Stimulated activated CD4-positive, alpha-beta T cell treated with anti-CD3 and anti-CD28 coated beads, Interleukin-1b, Interleukin-23, amount 100 ng/mL, for 48 hours (primary cell): ENCODE measurements at places on chromosomes 7 and 10.

- no peak for DNase-seq
These were observed 76.2 kb upstream of the MYL10 start for GRCh38 chr7:101705331-101705730.

DNA sequence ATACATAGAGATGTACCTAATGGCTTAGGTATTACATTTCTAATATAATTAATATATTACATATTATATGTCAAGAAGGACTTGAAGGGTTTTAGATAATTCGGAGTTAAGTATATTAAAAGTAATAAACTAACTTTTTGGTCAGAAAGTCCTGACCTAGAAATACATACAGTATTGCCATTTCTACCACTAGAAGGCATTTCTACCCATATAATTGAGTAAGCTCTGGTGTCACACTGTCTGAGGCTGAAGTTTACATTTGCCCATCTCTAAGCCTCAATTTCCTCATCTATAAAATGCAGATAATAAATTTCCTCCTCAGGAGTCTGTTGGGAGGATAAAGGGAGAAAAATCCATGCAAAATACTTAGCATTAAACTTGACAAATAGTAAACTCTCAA, 7.1 kb downstream of the FKBP14 start:
- DNase-seq = no peak

GRCh38 chr7:142556740-142557139, 192.5 kb upstream of the PRSS1 start:
- DNase-seq = peak; percentile 14

DNA sequence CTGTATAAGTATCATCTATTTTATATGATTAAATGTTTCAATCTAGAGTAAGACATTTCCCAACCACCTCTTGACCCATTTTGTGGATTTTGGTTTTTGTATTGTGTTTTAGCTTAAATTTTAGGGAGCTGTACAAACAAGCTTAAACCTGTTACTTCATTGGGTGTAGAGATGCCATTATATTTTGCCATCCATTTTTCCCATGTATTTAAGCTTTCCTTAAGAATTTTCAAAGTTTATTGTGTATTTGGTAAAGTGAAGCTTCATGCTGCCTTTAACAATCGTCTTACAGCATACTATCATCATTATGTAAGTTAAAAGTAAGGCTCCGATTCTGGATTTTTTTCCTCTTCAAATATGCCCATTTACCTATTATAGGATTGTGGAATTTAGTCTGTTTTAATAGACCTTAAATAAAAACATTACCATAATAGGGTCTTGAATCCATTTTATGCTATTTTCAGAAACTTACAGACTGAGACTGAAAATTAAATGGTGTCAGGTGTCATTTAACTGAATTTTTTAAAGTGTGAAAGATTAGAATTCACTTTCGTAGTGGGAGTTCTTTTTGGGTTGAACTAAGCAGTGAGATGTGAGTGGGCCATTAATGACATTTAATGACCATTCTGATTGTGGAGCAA, 2.2 kb downstream of the KMT2E start:
- DNase-seq = no peak

DNA sequence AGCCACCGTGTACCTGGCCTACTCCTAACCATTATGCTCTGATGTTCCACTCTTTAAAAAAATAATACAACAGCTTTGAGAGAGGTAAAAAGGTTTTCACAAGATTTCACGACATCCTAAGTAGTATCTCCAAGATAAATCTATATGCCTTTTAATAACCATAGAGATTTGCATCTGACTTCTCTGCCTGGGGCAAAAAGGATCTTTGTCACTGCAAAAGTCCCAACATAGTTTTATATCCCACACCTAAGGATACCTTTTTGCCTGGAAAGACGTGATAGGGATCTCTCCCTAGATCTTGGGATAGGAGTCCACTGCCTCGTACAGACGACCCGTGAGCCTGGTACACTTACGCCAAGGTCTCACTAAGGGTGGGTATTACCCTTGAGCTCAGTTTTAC, 31.4 kb upstream of the SVIL start:
- DNase-seq = no peak

DNA sequence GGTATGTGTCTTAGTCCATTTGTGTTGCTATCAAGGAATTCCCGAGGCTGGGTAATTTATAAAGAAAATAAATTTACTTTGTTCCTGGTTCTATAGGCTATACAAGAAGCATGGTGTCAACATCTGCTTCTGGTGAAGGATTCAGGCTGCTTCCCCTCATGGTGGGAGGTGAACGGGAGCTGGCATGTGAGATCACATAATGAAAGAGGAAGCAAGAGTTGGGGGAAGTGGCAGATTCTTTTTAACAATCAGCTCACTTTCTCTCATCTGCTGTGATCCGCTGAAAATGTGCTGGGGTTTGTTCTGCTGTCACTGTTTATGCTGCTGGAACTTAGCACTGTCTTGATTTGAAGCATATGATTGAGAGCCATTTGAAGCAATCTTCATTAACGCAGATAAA, 730.0 kb upstream of the SORCS1 start:
- DNase-seq = no peak

GRCh38 chr10:119784340-119785067, 58.7 kb downstream of the INPP5F start:
- DNase-seq = no peak

GRCh38 chr10:114611617-114612016, 46.5 kb downstream of the ABLIM1 start:
- no peak for DNase-seq

GRCh38 chr10:124648738-124649137, 95.4 kb downstream of the FAM53B start:
- DNase-seq = peak; percentile 51

DNA sequence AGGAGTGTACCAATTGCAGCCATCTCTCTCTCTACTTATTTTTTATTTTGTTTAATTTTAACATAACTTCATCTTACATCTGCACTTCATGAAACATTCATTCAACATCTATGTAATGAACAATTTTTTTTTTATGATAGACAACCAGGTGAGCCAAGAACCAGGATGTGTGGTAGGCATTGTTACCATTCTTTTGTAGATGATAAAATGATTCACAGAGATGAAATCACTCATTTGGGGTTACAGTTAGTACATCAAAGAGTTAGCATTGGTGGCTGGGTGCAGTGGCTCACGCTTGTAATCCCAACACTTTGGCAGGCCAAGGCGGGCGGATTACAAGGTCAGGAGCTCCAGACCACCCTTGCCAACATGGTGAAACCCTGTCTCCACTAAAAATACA, 127.8 kb downstream of the HDAC9 start:
- no peak for DNase-seq

GRCh38 chr7:41974870-41975557, 262.0 kb downstream of the GLI3 start:
- no peak for DNase-seq

DNA sequence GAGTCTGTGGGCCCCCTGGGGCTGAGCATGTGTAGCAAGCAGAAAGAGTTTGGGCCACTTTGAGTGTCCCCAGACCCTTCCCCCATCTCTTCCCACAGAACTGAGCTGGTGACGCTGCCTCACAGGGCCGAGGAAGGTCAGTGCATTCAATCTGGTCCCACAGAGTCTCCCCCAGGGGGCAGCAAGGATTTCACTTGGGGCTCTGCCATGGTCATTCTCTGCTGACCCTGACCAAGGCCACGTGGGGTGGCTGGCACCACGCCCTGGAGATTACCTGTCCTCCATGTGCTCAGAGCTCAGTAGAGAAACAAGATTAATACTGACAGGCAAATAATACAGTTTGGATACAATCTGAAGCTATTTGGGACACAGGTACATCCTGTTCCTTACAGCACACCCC, 30.2 kb downstream of the ADRA2A start:
- DNase-seq = no peak

DNA sequence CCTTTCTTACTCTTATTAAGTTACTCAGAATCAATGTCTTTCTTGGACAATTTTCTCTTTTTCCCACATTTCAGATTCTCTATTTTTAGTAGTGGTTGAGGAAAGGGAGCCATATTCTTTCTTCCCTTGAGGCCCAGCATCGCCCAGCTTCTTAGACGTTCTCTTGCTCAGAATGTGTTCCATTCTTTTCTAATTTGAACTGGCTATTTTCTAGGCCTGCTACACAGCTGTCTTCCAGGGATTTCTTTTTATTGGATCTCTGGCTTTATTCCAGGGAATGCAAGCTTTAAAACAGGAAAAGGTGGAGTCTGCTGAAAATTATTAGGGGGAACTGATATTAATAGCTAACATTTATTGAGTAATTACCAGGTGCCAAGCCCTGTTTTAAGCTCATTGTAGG, 58.3 kb downstream of the WIPF3 start:
- DNase-seq = no peak

- DNase-seq = peak; percentile 56
These were observed 32.9 kb downstream of the PHTF2 start for GRCh38 chr7:77831481-77831880.

DNA sequence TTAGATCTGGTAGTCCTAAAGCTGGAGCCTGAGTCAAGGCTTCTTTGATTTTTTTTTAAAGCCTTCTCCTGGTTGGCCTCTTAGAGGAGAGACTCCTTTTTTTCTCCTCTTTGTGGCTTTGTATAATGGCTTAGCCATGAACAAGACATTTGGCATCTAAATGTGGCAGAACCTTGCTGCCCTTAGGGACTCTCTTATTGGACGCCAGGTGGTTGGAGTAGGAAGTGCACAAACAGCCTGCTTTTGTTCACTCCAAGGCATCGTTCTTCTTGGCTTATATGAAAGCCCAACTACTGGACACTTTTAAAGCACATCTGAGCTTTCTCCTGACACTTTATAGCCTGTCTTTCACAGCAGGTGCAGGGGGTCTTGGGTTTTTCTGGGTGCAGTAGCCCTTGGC, 25.0 kb downstream of the ZPBP start:
- DNase-seq = no peak

- peak; percentile 36 for DNase-seq
These were observed 52.3 kb upstream of the KDM7A start for GRCh38 chr7:140229101-140229525.

- no peak for DNase-seq
These were observed 83.4 kb downstream of the NEURL1 start for GRCh38 chr10:103576862-103577261.

DNA sequence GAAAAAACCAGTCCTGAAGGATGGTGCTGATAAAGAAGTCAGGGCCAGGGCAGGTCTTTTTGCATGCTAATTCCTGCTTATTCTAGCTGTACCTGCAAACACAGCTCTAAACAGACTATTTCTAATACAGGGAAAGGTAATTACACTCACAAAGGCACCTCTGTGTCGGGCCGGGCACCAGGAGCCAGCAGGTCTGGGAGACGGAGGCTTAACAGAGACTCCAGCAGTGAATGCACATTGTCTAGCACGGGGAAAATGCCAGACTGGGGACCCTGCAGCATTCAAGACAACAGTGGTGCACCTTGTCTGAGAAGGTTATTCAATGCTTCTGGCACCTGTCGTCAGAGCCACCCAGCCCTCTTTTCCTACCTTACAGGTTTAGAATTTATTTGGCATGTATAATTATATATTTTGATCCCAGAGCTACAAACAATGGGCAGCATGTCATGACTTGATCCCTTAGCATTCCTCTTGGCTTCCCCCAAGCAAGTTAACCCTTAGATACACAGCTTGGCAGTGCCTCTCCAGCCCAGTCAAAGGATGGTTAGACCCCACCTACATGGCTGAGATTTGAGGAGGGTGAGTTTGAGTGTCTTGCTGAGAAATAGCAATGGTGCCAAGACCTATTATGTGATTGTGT, 185.2 kb downstream of the SLC25A13 start:
- no peak for DNase-seq

DNA sequence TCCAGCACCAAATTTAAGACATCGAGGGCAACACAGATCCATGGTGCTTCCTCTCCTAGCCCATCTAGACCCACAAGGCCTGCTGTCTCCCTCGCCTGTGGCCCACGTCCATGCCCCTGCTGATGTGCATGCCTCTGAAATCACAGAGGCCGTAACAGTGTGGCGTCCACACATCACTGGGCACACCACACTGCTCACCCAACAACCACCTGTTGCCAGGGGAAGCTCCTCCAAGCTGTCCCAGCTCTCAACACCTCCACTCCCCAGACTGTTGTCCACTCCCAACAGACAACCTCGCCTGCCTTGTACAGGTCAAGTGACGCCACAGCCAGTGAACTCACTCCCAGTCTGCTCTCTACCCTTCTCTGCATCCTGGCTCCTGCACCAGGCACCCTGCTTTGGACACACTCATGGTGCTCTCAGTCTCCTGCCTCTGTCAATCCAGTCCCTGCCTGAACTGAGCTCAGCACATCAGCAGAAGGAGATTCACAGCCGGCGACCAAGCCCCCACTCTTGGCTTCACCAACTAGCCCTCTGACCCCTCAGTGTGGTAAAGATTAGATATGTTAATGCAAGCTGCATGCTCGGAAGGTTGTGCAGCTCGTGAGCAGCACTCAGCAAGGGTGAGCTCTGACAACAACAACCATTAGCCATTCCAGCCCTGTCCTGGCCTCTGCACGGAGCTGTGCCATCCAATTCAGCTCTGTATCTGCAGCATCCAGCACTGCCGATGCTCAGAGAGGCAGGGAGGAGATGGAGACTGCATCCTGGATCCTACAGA, 197.0 kb downstream of the TNS3 start:
- DNase-seq = no peak

GRCh38 chr10:126749015-126749655, 78.6 kb upstream of the C10orf90 start:
- DNase-seq = peak; percentile 58

GRCh38 chr7:108358553-108358952, 97.7 kb downstream of the NRCAM start:
- DNase-seq = no peak

GRCh38 chr10:86961481-86962091, 3.2 kb downstream of the SNCG start:
- no peak for DNase-seq

GRCh38 chr10:103715430-103715829, 139.9 kb downstream of the SH3PXD2A start:
- DNase-seq = no peak

- peak; percentile 13 for DNase-seq
These were observed 3.6 kb downstream of the CCNY start for GRCh38 chr10:35339942-35340341.

DNA sequence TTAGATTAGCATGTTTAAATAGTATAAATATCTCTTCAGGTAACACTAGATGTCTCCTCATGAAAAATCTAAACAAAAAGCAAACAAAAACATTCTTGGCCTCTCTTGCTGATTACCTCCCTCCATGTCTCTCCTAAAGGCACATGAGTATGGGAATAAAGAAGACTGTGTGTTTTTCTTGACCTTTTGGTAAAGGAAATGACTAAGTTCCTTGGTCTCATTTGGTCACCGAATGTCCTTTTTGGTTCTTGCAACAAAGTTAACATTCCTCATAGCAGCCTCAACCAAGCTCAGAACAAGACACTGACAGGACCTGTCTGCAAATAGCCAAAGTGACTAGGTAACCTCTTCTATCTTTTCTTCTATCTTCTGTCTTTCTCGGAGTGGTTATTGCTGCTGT, 35.5 kb downstream of the POM121L12 start:
- no peak for DNase-seq

- no peak for DNase-seq
These were observed 22.3 kb upstream of the FAM133B start for GRCh38 chr7:92612501-92612900.
